ENCODE measurements at places on chromosomes 5 and 9.

DNA sequence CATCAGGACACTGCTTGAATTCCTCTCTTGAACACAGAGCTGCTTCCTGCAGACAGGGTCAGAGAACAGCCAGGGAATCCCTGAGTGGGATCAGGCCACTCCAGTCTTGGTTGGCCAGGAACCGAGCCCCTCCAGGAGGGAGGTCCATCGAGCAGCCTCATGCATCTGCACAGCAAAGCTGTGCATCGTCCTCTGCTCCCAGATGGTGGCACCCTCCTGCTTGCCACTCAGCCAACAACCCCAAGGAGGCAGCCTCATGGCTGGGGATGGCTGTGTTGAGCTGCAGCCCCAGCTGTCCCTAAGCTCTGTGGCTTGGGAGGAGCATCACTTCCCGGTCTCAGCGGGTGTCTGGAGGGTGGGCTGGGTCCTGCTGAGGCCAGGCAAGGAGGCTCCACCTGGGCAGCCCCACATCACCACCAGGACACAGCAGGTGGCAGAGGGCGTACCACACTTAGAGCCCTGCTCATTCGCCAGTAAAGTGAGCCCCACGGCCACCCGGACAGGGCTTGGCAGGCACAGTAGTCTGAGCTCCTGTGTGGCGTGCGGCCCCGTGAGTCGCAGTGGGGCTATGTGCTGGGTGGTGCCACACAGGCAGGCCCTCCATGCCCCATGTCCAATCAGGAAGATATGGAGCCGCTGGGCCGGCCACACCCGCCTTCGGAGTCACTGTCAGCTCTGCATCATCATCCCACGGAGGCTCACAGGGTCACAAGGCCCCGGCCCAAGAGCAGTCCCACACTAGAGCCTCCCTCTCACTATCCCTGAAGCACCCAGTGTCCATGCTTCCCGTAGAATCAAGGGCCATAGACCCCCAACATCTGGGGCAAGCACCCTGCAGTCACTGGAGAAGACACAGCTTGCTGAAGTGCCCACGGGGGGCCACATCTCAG, 11.9 kb downstream of the LPCAT1 start:
- DNase-seq = no peak

- DNase-seq = no peak
Measured at GRCh38 chr9:135973277-135974219, 12.4 kb upstream of the UBAC1 start.

GRCh38 chr5:76319673-76320072, 83.4 kb upstream of the IQGAP2 start:
- no peak for DNase-seq

GRCh38 chr9:79572608-79573411, 1.0 kb downstream of the TLE4 start:
- peak; percentile 55 for DNase-seq

DNA sequence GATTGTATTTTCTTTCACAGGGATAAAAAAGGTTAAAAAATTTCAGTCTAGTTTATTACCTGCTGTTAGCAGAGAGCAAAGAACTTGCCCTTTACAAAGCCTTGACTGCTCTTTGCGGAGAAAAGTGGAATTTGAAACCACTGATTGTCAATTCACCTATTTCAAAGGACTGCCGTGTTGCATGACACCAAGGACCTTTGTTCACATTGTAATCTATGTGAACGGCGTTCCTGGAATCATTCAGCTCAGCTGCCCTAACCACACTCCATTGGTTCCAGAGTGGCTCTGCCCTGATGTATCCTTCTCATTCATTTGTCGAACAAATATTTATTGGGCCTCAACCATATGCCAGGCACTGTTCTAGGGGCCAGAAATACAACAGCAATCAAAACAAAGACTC, 377.5 kb upstream of the RFX3 start:
- no peak for DNase-seq

DNA sequence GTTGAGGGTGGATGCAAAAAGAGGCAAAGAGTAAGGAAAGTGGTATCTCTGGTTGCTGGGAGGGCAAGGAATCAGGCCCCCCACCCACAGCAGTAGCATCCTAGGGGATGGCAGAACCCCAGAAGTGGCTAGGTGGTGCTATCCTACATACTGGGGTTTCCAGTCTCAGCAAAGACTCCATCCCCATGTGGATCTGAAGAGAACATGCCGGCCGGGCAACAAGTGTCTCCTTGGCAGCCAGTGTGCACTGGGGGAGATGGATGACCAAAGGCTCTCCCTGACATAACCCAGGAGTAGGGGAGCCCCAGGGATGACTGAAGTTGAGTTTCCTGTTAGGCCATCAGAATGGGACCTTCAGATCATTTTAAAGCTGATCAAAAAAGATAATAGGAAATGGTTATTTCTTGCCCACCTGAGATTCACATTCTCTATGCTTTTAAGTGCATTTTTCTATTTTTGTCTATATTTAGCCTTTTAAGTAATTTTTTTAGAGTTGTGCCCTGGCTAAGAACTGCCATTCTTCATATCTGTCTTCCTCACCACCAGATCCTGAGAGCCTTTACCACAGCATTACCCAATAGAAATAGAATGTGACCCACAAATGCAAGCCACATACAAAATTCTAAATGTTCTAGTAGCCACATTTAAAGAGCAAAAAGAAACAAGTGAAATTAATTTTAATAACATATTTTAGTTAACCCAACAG, 78.7 kb upstream of the SMIM23 start:
- no peak for DNase-seq

GRCh38 chr5:103375350-103375749, 116.8 kb downstream of the MACIR start:
- DNase-seq = no peak

DNA sequence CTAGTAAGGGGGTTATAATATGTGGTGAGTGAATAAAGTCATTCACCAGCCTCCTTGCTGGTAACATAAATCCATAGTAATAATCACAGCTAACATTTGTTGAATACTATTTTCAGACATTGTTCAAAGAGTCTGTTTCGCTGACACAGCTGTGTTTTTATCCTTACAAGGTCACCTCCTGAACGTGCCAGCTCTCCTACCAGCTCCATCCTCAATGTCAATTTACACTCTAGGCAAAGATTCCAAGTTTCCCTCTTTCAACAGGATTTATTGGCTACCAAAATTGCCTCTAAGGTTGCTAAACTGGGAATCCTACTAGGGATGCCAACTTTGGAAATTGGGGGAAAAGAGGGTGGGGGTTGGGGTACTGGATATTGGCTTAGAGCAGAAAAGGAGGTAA, 30.7 kb upstream of the SMC5 start:
- no peak for DNase-seq

GRCh38 chr9:25716220-25716872, 38.1 kb upstream of the TUSC1 start:
- DNase-seq = no peak

DNA sequence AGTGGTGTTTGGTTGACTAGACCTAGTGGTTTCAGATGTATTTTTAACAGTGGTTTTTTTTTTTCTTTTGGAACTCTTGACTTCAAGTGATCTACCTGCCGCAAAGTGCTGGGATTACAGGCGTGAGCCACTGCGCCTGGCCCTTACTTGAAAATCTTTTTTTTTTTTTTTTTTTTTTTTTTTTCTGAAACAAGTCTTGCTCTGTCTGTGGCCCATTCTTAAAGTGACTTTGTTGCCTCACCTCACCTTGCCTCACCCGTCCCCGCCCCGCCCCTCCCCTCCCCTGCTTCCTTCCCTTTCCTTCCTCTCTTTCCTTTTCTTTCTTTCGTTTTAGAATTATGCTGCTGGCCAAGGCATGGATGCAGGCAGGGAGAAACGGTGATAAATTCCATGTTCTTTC, 26.0 kb downstream of the GPBP1 start:
- no peak for DNase-seq

GRCh38 chr9:117046666-117047327, 359.7 kb downstream of the TRIM32 start:
- no peak for DNase-seq

DNA sequence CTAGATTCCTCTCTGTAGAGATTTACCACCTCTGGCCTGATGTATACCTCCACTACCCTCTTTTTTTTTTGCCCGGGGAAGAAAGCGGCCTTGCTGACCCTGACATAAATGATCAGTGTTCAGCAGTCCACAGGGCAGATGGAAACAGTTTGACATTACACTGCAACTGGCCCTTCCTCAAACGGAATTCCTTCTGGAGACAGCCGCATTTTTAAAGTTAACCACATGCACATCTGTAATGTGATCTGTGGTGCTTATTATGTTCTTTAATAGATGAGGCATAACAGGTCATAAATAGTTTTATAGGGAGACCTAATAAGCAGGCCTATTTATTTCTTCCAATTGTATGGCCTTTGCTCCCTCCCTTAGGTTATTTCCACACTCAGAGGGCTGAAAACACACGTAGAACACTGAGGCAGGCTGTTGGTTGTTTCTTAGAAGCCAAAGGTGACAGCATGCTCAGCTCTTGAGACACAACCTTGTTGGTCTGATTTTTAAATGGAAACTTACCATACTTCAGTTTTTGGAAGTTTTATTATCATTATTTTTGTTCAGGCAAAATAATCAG, 84.0 kb upstream of the APC start:
- DNase-seq = no peak

DNA sequence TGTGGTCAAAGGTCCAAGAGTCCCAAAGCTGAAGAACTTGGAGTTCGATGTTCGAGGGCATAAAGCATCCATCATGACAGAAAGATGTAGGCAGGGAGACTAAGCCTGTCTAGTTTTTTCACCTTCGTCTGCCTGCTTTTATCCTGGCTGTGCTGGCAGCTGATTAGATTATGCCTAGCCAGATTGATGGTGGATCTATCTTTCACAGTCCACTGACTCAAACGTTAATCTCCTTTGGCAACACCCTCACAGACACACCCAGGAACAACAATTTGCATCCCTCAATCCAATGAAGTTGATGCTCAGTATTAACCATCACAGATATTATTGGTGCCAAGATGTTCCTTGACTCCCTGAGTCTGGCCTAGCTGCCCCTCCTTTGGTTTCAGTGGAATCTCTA, 530.8 kb upstream of the CLINT1 start:
- no peak for DNase-seq

All from anterior cingulate cortex (tissue), 58 donors.